ENCODE measurements at places on chromosomes 2 and 18. TPM values are rescaled to one million over a fixed set of nuclear protein-coding genes. Genes with fewer than 3 reads are reported as not detected.

GRCh38 chr2:241051578-241052487 is 50.3 kb downstream of the MTERF4 start:
- no peak for DNase-seq

DNA sequence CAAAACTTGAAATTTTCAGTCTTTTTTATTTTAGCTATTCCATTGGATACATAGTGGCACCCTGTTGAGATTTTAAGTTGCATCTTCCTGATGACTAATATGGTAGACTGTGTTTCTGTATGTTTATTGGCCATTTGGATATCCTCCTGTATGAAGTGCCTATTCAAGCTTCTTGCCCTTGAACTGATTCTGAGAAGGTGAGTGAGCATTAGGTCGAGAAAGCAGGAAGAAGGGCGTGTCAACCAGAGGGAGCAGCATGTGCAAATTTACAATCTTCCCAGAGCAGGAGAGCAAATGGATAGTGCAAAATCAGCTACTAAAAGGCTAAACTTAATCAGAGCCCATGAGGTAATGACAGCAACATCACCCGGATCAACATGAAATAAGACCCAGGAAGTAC is 8.6 kb downstream of the INPP1 start:
- DNase-seq: no peak

DNA sequence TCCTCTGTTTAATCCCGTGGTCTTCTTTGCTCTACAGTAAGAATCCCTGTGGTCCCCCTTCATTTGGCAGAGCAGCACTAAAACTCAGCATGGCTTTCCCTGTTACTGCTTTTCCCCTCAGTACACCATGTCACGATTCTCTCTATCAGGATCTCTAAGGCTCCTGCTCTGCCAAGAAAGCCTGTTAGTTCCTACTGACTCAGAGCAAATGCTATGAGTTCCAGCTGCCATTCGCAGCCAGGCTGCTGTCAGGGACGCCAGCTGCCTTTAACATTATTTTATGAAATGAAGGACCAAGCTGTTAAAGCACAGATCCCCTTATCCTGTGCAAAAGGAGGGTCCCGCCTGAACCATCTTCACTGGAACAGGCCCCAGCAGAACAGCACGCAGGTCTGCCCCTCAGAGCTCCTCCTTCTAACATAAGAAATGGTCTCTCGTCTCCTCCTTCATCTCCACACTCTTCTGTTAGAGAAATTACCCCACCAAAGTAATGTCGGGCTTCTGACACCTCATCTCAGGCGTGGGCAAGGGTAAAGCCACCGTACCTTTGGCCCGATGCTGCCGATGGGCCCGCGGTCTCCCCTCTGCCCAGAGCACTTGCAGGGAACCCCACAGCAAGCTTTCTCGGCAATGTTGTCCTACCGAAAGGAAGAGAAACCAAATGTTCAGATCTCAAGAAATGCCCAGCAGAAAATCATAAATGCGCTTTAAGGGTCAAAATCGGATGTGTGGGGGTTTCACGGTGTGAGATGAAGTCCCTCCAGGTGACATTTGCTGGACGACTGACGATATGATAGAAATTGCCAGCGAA is 52.6 kb downstream of the COL6A3 start:
- no peak for DNase-seq

- DNase-seq: no peak
These were observed 1350.2 kb upstream of the FAM98A start for GRCh38 chr2:34949316-34949715.

DNA sequence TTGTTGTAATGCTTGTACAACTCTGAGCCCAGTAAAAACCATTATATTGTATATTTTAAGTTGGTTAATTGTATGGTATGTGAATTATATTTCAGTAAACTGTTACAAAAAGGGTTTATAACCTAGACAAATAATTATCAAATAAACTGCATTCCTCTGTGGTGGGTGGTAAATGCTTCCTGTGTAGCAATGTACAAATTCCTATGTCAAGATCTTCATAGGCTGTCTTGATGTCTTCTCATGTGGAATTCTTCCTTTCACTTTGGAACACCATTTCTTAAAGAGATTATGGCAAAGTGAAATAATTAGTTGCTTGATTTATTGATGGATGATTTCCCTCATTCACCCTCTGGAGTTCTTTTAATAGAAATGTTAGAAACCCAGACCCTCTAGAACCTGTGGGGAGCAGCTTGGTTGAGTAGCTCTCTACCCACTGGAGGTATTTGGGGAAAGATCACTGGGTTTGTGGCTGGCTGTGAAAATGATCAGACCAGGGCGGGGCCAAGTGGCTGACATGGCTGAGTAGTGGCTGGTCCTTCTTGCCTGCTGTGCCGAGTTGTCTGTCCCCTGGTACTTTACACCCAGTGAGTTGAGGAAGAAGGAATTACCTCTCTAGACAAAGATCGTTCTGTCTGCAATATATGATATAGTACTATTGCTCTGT is 22.4 kb upstream of the MGAT5 start:
- DNase-seq: no peak

GRCh38 chr2:102385522-102385921 is 29.9 kb downstream of the IL18R1 start:
- no peak for DNase-seq

DNA sequence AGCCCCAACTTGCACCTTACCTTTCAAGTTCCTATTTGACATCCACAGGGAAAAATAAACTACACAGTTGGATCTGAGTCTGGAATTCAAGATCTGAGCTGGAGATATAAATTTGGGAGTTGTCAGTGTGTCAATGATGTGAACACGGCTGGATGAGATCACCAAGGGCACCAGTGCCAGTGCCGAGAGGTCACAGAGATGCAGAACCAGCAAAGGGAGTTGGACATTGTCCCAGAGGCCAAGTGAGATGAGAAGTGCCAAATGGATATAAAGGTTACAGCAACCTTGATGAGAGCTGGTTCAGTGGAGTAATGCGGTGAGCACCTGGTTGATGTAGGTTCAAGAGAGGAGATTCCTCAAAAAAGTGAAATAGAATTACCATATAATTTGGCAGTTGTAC is 24.8 kb downstream of the LRRFIP1 start:
- no peak for DNase-seq

- DNase-seq: peak; percentile 52
These were observed 727 bp downstream of the FBXO11 start for GRCh38 chr2:47905386-47906156.

DNA sequence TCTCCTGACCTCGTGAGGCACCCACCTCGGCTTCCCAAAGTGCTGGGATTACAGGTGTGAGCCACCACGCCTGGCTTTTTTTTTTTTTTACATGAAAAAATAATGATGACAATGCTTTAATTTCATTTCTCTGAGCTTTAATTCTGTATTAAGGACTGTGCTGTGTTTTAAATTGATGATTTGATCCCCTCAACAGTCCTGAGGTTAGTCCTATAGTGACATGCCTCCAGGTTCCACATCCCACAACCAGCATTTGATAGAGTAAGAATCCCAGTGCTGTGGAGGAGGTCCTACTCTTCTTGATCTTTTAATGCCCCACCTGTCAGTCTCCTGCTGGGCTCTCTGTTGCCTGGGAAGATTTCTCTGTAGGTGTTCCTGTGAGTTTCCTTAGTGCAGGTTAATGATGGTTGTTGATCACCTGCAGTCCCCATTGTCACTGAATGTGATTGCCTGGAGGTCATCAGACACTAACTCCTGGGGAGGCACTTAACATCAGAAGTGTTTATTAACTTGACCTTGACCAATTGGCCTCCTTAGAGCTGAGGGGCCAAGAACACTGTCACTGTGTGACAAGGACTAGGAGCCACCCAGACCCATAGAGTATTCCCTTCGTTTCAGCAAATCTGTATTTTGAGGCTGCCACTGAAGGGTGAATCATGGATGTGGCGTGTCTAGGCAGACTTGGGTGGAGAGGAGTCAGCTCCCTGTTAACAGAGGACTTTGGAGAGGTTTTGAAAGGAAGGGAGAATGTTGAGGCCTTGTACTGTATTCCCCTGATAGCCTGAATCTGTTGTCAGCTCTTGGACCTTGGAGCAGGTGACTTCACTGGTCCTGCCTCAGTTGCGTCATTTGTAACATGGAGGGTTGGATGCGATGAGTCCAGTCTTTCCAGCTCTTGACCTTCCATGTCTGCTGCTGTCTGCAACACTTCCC is 11.5 kb downstream of the ASAP2 start:
- DNase-seq: no peak

GRCh38 chr18:63679820-63680606 is 18.3 kb upstream of the SERPINB3 start:
- no peak for DNase-seq

DNA sequence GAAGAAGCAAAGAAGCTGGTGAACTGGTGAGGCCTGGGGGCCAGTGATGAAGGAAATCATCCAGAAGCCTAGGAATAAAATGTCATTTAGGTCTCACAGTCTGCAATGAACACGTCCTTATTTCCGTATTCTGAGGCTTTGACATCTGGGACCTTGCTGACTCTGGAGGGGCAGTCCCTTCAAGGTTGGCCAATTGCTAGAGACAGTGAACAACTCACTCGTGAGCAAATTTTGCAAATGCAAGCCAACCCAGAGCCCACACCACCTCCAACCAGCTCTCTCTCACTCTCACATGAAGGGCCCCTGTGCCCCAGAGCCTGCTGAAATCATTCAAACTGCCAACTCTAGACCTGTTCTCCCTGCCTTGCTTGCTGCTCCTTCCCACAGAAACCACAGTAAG is 279.1 kb upstream of the LYPD1 start:
- no peak for DNase-seq

DNA sequence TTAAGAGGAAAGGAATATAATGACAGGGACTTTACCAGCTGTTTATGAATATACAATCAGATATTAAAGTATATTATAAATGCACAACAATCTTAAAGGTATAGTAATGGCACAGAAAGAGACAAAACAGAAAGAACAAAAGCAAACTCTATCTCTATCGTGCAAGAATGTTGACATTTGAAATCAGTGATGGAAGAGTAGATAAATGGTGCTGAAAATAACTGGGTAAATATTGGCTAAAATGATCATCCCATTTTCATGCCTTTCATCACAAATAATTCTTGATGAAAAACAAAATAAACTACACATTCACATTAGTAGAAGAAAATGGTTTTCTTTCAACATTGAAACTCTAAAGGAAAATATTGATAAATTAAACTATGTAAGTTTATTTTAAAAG is 495.9 kb downstream of the IRS1 start:
- DNase-seq: no peak

DNA sequence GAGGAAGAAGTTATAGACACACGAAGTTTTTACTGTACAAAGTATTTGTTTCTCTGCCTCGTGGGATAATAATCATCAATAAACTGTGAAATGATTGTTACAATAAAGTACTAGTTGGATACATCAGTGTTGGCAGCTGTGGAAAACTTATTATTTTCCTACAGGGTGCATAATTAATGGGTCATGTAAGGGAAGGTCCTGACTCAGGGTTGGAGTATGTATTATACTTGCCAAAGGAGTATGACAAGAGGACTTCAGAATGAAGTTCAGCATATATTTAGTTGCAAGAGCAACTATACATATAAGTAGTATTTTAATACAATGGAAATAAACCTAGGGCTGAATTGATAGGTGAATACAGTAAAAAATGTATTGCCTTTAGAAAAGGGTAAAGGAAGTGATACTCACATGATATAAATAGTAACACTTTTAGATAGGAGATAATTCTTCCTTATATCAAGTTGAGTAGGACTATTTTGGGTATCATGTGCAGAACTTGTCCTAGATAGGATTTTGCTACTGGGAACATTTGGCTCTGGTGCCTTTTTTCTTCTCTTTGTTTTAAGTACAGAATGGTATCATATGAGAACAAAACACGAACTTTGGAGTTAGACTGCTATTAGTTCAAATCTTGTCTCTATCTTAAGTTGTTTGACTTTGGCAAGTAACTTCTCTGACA is 79.1 kb downstream of the PLCL1 start:
- no peak for DNase-seq

- DNase-seq: no peak
These were observed 33.3 kb upstream of the PGAP1 start for GRCh38 chr2:196959734-196960338.

GRCh38 chr2:102439065-102439695 is 16.2 kb downstream of the IL18RAP start:
- DNase-seq: no peak

DNA sequence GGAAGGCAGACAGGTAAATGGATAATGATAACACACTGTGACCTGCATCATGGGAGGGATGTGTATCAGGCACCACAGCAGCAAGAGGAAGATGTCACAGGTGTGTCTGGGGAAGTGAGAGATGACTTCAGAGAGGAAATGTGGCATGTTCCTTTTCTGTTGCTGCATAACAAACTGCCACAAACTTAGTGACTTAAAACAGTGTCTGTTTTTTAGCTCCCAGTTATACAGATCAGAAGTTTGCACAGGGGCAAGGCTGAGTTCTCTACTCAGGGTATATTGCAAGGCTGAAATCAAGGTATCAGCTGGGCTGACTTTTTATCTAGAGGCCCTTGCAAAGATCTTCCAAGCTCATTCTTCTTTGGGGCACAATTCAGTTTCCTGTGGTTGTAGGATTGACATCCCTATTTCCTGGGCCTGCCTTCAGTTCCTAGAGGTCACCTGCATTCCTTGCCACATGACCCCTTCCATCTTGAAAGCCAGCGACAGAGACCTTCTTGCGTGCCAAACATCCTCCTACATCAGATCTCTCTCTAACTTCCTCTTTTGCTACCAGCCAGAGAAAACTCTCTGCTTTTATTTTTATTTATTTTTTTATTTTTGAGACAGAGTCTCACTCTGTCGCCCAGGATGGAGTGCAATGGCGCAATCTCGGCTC is 2.1 kb upstream of the MAP3K2 start:
- no peak for DNase-seq

- DNase-seq: no peak
These were observed 261.1 kb upstream of the RASGRP3 start for GRCh38 chr2:33215299-33215698.

GRCh38 chr2:201931475-201931874 is 102.2 kb upstream of the FZD7 start:
- no peak for DNase-seq

GRCh38 chr2:189504238-189504637 is 63.0 kb downstream of the WDR75 start:
- DNase-seq: no peak

The DCDC2C gene
- not detected for polyA plus RNA-seq

The ICOS gene
- polyA plus RNA-seq: 0.06 TPM

The FNDC4 gene
- 8.3 TPM for polyA plus RNA-seq

The CPO gene
- 1.1 TPM for polyA plus RNA-seq

The FOXI3 gene
- 0.19 TPM for polyA plus RNA-seq

The CACNB4 gene
- 9.5 TPM for polyA plus RNA-seq

The ALPP gene
- not detected for polyA plus RNA-seq

The CNPPD1 gene
- 71.7 TPM for polyA plus RNA-seq

The CNDP1 gene
- polyA plus RNA-seq: 0.78 TPM

The EMILIN2 gene
- polyA plus RNA-seq: 9.3 TPM

The ANKRD44 gene
- polyA plus RNA-seq: 13.3 TPM

The DPP4 gene
- polyA plus RNA-seq: 147 TPM

The RTP5 gene
- polyA plus RNA-seq: not detected

All from renal pelvis (tissue), 12 donors.